ENCODE measurements at places on chromosomes 7 and 10.
A peak's percentile ranks its signal among the peaks of the same experiment; 100 is the strongest.

DNA sequence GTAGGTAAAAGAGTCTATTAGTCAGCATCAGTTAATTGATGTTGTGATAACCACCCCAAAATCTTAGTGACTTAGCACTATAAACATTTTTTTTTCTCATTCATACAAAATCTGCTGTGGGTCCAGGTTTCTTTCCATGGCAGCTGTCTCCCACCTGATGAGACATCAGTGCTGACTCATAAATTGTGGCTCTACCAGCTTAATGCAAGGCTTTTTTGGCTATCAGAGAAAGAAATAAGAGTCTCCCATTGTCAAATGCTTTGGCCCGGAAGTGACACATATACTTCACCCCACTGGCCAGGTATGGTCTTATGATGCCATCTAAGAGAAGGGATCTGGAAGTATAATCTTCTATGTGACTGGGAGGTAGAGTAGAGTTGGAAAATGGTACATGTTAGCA lies 14.5 kb downstream of the DNAJB9 start:
- DNase-seq: no peak

DNA sequence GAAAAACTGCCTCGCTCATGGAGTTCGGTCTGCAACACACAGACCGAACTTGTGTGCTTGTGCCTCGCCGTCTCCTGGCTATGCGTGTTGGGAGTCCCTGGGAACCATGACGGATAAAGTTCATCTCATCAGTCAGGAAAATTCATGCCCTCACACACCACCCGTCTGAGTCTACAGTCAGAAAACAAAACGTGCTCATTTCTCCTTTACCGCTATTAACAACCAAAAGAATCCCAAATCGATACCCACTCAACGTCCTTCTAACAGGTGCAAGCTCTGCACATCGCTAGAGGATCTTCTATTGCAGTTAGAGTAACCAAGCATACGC lies 13.6 kb downstream of the CNPY1 start:
- no peak for DNase-seq

DNA sequence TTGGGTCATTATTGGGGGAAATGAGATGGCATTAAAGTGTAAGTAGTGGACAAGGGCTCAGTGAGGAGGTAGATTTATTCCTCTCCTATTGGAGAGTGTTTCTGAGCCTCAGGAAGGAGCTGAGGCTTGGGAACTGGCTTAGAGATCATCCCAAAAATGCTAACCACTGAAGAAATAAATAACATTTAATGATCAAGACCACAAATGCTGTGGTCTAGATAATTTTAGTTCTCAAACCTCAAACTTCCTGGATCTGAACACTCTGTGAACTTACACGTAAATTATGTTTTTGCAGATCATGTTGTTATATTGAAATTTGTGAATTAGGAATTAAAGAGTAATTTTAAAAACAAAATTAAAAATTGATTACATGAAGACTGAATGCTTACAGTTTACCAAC lies 27.3 kb downstream of the MDFIC start:
- no peak for DNase-seq

DNA sequence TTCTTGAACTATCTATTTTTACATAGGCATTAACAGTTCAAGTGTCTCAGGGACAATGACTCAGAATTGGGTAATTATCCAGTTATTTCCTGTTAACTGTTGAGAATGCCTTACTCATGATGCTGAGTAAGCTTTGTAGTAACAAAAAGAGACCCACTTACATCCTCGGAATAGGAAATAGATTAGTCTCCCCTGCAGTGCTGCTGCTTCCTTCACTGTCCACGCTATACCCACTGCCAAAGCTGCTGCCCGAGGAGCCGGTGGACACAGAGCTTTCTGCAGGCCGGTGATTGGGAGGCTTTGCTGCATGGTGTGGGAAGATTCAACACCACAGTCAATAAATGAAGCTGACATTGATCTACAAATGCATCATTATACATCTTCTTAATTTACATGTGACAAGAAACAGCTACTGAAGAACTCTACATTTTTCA lies 357.1 kb downstream of the PCLO start:
- DNase-seq: peak; percentile 75

- DNase-seq: no peak
These were observed 52.6 kb downstream of the SRI start for GRCh38 chr7:88167223-88167622.

GRCh38 chr7:123437447-123437995 lies 96.9 kb downstream of the IQUB start:
- no peak for DNase-seq

DNA sequence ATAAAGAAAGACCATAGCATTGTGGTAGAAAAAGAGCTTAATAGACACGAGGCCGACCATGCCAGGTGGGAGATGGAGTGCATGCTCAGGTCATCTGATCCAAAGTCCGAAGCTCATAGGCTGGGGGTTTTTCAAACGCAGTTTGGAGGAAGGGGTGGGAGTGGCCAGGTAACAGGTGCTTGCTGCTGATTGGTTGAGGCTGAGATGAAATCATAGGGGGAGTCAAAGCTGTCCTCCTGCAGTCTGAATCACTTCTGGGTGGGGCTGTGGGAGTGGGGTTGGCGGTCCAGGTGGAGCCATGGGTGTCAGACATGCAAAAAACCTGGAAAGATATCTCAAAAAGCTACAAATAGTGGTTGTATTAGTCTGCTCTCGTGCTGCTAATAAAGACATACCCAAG lies 2.8 kb upstream of the ERCC6 start:
- no peak for DNase-seq

GRCh38 chr7:37048674-37049073 lies 324.4 kb upstream of the AOAH start:
- DNase-seq: no peak

GRCh38 chr7:36265680-36266079 lies 112.6 kb downstream of the EEPD1 start:
- DNase-seq: peak; percentile 94

- DNase-seq: peak; percentile 72
These were observed 738 bp downstream of the VPS26A start for GRCh38 chr10:69124563-69125268.

DNA sequence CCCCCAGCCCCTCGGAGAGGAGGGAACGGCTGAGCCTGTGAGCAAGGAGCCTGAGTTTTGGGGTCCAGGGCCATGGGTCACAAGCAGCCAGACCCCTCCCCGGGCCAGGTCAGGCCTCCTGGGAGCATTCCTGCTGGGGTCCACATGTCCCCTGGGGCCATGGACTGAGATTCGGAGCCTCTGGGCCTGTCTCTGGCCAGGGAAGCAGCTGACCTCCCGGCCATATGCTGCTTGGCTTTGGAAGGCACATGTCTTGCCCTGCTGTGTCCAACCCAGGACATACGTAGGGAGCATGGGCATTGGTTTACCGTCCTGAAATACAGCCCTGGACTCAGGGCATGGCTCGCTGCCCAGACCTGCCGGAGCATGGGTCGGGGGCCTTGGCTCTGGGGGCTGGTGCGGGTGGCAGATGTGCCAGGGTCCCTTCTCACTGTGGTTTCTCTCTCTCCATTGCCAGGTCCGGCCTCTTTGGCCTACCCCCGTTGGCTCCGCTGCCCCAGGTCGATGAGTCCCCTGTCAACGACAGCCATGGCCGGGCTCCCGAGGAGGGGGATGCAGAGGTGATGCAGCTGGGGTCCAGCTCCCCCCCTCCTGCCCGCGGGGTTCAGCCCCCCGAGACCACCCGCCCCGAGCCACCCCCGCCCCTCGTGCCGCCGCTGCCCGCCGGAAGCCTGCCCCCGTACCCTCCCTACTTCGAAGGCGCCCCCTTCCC lies 7.3 kb downstream of the PWWP2B start:
- no peak for DNase-seq

DNA sequence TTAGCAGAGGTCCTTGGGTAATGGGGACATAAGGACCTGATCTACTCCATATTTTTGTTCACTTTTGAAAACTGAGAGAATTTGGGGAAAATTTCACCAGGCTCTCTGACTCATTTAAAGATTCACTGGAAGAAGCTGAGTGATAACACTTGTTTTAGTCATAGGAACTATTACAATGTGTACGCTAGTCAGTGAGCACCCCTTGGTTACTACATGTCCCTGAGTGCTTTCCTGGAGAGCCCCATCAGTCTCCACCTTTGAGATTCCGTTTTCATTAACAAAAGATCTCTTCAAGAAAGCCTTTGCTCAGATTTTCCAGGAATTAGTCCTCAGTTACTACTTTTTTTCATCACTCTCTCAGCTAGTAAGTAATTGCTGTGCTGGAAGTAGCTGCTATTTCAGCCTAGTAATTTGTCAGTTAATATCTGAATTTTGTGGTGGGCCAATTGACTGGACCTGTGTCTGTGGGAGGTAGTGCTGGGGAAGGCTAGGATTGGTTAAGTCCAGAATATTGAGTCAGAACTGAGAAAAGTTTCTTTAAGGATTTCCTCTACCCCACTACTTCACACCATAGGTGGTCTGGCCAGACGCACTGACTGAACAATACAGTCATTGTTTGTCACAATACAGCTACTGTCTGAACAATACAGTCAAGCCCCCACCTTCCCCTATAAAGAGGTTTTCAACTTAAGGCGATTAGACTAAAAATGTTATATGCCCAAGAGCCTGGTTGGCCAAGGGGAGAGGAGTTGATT lies 235.0 kb downstream of the CCDC7 start:
- no peak for DNase-seq

DNA sequence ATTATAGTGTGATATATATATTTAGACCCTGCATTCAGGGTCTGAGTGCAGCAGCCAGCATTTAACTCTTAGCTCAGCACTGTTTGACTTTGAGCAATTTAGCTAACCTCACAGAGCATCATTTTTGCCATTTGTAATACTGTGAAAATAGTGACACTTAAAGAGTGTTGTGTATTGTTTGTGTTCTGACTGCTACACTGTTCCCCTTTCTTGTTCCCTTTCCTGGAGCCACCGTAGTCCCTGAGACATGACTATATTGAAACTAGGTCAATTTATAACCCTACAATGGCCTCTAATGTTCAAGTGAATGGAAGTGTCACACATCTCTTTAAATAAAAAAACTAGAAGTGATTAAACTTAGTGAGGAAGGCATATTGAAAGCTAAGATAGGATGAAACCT lies 20.3 kb upstream of the CD36 start:
- DNase-seq: peak; percentile 64

GRCh38 chr7:134029743-134030142 lies 97.4 kb upstream of the LRGUK start:
- DNase-seq: no peak

DNA sequence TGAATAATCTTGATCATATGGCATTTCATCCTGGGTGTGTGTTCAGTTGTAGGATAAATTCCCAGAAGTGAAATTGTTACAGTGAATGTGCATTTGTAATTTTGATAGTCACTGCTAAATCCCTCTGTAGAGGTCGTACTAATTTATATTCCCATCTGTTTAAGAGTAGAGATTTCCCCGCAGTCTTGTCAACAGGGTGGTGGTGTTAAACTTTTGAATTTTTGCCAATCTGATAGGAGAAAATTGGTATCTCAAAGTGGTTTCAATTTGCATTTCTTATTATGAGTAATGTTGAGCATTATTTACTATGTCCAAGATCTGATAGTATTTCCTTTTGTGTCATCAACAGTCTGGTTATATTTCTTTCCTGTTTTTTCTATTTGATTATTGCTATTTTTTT lies 101.7 kb downstream of the AUTS2 start:
- no peak for DNase-seq

- peak; percentile 70 for DNase-seq
These were observed 32.5 kb downstream of the MTERF1 start for GRCh38 chr7:91847876-91848588.

GRCh38 chr10:114806562-114807391 lies 14.8 kb upstream of the FHIP2A start:
- DNase-seq: no peak

- no peak for DNase-seq
These were observed 101.6 kb downstream of the NKX6-2 start for GRCh38 chr10:132684164-132684891.

- no peak for DNase-seq
These were observed 217.6 kb upstream of the TCF7L2 start for GRCh38 chr10:112732277-112732921.

DNA sequence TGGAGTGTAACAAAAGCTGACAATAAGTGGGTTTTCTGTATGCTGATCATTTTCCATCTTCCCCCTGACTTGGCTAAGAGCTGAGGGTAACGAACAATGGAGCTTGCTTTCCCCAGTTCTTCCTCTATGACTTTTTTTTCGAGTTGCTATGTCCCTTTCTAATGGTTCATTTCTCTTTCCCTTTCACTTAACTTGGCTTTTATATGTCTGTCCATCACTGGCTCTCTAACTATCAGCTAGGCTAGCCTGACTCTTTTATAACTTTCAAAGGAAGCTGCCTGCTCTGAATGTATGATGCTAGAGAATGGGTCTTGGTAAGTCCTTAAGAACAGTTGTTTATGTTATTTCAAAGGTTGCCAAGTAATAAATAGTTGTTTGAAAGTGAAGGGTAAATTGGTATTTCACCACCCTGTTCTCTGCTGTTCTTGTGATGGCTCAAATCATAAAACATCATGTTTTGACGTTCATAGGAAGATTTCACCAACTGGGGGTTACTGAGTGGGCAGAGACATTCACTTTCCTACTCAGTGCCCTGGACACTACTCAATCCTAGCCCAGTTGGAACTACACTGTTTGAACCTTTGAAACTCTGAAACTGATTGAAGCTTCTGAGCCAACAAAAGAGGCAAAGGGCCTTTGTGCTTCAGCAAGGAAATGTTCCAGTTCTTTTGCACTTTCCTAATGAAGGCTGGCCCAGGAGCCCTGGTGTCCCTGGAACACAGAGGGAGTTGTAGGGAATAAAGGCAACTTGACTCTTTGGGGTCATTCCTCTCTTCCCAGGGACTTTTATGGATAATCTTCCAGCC lies 85.4 kb upstream of the PHYHIPL start:
- DNase-seq: no peak

DNA sequence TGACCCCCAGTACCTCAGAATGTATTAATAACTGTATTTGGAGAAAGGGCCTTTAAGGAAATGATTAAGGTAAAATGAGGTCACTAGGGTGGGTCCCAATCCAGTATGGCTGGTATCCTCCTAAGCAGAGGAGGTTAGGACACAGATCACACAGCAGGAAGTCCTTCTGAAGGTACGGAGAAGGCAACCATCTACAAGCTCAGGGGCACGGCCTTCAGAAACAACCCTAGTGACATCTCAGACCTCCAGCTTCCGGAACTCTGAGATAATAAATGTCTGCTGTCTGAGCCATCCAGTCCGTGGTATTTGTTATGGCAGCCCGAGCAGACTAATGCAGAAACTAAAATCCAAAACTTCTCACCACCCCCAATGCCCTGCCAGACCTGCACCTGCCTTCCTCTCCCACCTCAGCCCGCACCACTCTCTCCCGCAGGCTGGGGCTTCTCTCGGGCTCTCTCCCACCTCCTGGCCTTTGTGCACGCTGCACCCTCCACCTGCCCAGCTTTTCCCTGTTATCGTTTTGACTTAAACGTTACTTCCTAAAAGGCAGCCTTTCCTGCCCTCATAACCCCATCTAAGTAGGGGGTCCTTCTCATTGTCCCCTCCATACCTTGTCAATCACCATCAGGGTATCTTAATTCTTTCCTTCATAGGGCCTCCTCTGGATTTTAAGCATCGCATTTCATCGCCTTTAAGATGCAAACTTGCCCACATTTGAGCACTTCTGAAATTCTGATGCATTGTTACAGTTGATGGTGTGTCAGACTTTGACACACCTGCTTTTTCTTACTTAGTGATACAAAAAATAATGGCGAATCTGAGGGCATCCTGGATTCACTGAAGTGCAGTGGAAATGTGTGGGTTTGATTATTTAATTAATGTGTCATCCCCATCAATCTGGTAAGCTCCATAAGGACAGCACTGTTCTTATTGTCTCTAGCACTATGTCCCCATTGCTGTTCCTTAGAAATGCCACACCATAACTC lies 32.2 kb upstream of the AQP1 start:
- DNase-seq: no peak
